ENCODE measurements at places on chromosomes 11 and 22.

- DNase-seq, result no peak
These were observed 44.0 kb upstream of the KLHL35 start for GRCh38 chr11:75476739-75477613.

GRCh38 chr11:128965485-128965884 is 22.8 kb upstream of the TP53AIP1 start:
- DNase-seq, result no peak

- DNase-seq, result no peak
These were observed 12.6 kb downstream of the LRRC75B start for GRCh38 chr22:24580276-24580675.

DNA sequence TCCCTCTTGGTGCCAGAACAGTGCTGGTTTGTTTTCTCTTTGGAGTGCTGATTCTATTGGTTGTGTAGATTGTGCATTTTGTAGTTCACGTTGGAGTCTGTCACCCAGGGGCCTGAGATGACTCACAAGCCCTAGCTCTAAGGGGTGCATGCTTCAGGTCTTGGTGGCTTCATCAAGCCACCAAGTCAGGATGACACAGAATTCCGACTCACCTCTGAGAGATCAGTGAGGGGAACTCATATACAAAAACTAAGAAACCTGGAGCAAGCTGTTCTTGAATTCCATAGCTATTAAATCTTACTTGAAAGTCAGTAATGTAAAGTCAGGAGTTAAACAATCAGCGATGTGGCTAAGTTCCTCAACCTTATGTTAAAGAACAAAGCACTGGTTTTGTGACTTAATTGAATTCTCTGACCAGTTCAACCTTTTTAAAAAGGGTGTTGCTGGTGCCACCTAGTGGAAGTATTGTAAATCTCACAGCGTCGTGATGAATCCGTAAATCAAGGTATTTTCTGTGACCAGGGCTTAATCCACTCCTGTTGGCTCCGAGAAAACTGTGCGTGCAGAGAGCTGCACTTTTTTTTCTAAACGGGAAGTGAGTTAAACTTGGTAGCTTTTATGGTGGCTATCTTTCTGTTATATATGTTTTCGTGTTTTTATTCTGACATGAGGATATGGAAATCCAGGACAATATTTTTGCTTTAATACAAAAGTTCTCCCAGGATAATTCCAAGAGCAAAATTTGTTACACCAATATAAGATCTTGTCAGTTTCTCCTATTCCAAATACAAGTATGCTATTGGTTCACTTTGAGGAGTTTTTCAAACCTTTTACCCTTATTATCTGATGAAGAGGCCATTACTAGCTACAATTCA is 14.6 kb downstream of the MMP13 start:
- peak; percentile 40 for DNase-seq

GRCh38 chr11:61851113-61851899 is 23.2 kb downstream of the FADS2 start:
- DNase-seq, result no peak

DNA sequence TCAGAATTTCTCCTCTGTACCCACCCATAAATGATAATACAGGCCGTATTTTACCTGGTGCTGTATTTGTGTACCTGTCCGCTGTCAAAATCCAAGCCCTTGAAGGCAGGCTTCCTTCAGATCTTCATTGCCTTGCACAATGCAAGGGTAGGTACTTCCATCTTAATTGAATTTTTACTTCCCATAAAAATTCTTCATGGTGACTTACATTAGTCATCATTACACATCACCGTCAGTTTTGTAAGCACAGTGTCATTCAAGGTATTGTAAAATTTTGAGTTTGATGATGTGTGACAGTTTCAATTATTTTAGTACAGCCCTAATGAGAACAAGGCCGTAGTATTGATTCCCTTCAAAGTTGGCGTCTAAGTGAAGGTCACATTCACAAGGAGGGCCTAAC is 770 bp upstream of the TSG101 start:
- no peak for DNase-seq

GRCh38 chr22:26568207-26568706 is 21.7 kb downstream of the TPST2 start:
- DNase-seq, result no peak

GRCh38 chr11:65448418-65449105 is 26.0 kb downstream of the NEAT1 start:
- DNase-seq, result no peak

DNA sequence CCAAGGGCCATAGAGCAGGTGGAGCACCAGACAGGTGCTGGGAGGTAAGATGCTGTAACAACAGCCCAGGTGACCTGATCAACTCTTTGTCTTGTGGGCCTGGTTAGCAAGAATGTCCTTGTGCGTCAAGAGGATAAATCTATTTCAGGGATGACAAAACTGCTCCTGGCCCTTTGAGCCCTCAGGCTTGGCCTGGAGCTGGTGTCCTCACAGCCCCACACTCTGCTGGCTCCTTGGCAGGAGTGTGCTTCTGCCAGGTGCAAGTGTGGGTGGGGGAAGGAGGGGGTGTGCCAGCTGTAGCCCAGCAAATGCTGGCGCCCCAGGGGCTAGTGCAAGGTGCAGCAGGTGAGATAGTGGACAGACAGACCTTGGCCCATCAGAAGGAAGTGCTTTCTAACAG is 19.5 kb downstream of the AMPD3 start:
- no peak for DNase-seq

DNA sequence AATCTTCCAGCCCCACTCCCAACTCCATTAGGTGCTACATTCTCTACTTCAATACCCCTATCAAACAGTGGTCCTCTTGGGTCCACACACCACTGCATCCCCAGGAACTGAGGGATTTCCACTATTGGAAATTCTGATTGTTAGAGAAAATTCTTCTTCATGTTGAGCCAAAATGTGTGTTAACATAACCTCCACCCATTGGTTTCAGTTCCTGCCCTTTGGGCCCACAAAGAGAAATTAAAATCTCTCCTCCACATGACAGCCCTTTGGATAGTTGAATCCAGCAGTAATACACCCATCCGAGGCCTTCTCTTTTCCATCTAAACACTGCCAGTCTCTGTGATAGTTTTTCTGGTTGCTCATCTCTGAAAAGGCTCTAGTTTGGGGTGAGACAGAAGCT is 2.1 kb downstream of the VSIG2 start:
- no peak for DNase-seq

- DNase-seq, result no peak
These were observed 51.4 kb downstream of the PRR5L start for GRCh38 chr11:36347384-36347906.

DNA sequence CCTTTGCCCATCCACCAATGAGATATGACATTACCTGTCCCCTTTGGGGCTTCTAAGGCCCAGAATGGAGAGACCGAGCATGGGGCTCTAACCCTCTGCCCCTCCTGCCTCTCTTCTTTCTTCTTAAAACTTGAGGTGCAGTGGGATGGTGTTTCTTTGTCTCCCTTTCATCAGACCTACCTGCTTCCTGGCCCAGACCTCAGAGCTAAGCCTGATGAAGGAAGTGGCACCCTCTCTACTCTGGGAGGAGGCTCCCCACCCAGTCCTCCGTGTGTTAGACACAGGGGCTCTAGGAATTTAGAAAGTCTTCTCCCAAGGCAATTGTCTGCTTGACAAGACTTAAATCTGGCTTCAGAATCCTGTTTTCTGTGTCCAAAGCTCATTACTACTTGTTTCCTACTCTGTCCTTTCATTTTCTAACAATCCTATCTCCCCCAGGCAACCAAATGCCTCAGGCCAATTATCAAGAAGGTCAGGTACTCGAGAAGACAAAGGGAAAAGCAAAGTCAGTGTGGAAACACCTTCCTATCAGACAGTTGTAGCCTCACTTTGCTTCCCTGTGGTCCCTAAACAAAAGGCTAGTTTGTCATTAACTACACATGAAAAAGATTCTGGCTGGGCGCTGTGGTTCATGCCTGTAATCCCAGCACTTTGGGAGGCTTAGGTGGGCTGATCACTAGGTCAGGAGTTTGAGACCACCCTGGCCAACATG is 20.3 kb upstream of the PARVA start:
- no peak for DNase-seq

GRCh38 chr11:128502726-128503125 is 84.6 kb downstream of the ETS1 start:
- peak; percentile 21 for DNase-seq

DNA sequence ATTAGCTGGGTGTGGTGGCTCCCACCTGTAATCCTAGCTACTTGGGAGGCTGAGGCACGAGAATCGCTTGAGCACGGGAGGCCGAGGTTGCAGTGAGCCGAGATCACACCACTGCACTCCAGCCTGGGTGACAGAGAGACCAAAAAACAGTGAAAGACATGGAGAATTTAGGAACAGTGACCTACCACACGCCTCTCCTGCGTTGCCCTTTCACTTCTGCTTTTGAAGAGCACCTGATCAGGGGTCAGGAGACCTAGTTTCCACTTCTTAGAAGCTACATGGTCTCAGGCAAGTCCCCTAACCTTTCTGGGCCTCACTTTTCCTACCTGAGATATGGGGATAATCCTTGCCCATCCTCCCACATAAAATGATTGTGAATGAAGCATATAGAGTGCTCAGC is 12.2 kb downstream of the SLC35C1 start:
- no peak for DNase-seq

GRCh38 chr11:134512061-134512460 is 100.0 kb upstream of the B3GAT1 start:
- DNase-seq, result no peak

DNA sequence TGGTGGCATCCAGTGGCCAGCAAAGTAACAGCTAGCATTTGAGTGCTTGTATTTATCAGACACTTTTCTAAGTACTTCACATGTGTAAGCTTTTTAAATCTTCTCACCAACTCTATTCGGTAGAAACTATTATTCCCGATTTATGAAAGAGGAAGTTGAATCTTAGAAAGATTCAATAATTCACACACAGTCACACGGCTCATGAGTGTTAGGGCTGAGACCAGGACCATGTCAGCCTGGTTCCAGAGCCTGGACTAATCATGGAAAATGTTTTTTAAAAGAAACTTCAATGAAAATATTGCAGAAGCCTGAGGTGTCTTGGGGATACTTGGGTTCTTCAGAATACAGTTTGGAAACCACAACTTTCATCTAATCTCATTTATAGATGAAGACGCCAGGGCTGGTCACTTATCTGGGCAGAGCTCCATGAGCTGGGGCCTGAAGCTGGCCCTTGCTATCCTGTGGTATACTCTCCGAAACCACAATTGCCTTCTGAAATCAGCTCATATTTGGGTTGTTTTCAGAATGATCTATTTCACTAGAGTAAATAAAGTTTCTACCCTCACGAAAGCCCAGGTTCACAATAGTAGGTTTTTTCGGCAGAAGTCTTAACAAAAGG is 4.3 kb upstream of the CRTAM start:
- no peak for DNase-seq

GRCh38 chr11:70038034-70038834 is 39.9 kb upstream of the ANO1 start:
- DNase-seq, result no peak

DNA sequence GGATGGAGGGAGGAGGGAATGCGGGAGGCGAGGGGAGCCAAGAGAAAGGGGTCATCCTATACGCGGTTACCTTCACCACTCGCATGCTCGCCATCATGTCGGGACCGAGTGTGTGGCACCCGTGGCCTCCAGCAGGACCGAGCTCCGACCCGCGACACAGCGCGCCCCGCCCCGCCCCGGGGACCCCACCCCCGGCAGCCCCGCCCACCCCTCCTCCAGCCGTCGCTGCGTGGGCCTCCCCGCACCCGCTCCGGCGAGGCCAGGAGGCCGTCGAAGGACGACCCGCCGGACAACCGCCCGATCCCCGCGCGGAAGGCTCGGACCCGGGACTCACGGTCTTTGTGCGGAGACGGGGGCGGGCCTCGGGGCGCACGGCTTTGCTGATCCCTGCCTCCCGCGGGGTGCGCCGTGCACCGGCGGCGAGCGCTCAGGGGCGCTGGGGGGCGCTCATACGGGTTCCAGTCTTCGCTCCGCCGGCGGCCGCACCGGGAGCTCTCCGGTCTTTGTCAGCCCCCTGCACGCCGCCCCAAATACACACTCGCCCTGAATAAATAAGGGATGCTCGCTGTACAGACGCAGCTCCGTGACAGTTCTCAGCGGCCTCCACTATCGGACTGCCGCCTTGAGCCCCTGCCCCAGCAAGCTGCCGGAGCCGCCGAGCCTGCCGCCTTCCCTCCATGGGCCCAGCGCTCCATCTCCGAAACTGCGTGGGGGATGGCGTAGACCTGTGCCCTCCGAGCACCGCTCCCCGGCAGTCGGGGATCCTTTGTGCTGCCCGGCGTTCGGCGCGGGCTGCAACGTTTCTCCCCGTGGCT is at the start of gene UBE2L6:
Gene UBE2L6 (minus strand): TSS at position 158 of the 815 bp plus-strand sequence. CDS start 61 bp downstream, at position 97.
- DNase-seq, result peak; percentile 84

- no peak for DNase-seq
These were observed 86.5 kb downstream of the WNT11 start for GRCh38 chr11:76119779-76120178.

DNA sequence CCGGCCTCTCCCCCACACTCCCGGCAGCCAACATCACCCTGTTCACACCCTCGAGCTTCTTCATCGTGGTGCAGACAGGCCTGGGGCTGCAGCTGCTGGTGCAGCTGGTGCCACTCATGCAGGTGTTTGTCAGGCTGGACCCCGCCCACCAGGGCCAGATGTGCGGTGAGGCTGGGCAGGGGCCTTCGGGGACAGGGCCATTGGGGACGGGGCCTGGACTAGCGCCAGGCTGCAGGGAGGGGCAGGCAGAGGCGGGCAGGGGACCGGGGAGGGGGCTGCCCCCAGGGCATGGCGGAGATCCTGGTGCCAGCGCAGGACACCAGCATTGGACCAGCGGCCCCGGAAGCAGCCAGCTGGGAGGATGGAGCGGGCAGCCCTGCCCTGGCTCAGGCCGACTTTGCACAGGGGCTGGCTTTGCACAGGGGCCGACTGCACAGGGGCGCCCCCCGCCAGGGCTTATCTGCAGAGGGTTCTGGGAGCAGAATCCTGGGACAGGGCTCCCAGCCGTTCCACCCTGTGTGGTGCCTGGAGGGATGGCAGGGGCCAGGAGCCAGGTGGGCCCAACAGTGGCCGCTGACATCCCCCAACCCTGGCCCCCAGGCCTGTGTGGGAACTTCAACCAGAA is 8.6 kb downstream of the MUC5B start:
- no peak for DNase-seq

- DNase-seq, result peak; percentile 7
These were observed 179.2 kb upstream of the ZBED5 start for GRCh38 chr11:11036848-11037732.

- no peak for DNase-seq
These were observed 126.9 kb downstream of the CD44 start for GRCh38 chr11:35265755-35266454.

- DNase-seq, result no peak
These were observed 62.0 kb upstream of the ZC3H12C start for GRCh38 chr11:110031171-110031570.

GRCh38 chr11:5719703-5720495 is 16.3 kb upstream of the OR56B1 start:
- DNase-seq, result no peak

DNA sequence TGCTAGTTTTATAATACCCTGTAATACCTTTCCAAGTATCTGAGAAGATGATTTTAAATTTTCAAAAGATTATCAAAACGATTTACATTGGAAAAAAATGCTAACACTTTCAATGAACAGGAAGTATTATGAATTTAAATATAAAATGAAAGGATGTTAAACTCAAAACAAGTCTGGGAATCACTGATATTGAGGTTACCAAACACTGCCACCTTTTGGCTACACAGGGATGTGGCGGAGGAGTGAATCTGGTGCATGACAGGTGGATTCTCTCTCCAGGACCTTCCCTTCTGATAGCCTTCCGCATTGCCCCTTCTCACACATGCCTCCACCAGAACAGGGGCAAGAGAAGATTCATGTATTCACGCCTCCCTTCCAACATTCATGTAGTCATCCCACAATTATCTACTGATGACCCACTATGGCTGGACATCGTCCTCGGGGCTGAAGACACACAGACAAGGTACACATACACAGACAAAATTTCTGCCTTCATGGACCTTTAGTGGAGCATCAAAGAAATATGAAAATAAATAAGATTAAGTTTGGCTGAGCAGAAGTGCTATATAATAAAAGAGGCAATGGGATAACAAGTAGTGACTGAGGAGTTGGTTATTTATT is 34.7 kb downstream of the ATG16L2 start:
- DNase-seq, result peak; percentile 14

Data from stimulated activated naive CD4-positive, alpha-beta T cell (primary cell).